B cell (primary cell): ENCODE measurements at places on chromosomes 3 and 15. TPM values are rescaled to one million over a fixed set of nuclear protein-coding genes. Genes with fewer than 3 reads are reported as not detected.

DNA sequence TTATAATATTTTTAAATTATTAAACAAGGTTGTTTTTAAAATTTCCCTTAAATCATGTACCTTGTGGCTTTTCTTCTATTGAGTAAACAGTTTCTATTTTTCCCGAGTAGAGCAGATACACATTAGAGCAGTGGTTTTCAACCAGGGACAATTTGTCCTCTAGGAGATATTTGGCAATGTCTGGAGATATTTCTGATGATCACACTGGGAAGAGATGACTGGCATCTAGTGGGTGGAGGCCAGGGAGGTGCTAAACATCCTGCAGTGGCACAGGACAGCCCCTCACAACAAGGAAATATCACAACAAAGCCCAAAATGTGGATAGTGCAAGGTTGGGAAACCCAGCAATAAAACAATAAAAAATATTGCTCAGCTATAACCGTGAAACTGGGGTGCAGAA, 113.0 kb upstream of the PTPRG start:
- no peaks in the 10 kb centered on the region for H3K27me3 ChIP-seq
- H3K4me3 ChIP-seq = no peak overlapping the region
- no peaks in the 10 kb centered on the region for H3K4me1 ChIP-seq
- DNase-seq = no peak
- H3K36me3 ChIP-seq = no peaks in the 10 kb centered on the region

GRCh38 chr3:23068016-23068728, 135.0 kb upstream of the UBE2E2 start:
- no peak overlapping the region for H3K27ac ChIP-seq
- DNase-seq = no peak
- H3K27me3 ChIP-seq = no peaks in the 10 kb centered on the region
- no peak overlapping the region for H3K4me3 ChIP-seq
- peaks cover 33% of the 10 kb centered on the region for H3K4me1 ChIP-seq

DNA sequence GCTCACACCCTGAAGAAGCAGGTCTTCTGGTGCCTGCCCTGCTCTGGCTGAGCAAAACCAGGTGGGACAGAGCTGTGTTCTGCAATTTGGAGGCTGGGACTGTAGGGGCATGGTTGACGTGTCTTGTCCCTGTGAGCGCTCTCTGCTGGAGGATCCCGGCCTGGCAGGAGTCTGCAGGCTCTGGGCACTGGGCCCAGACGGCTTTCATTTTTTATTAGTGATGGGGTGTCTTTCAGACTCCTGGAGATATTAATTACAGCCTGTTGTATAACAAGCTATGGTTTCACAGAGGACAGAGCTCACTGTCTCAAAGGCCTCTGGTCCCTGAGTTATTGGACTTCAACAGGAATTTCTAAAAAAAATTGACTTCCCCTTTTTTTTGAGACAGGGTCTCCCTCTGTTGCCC, 29.5 kb upstream of the ZNF710 start:
- DNase-seq = peak; percentile 43
- peaks cover 44% of the 10 kb centered on the region for H3K4me1 ChIP-seq
- no peak overlapping the region for H3K27ac ChIP-seq
- no peaks in the 10 kb centered on the region for H3K27me3 ChIP-seq

GRCh38 chr3:190436331-190436730, 13.4 kb downstream of the TMEM207 start:
- no peaks in the 10 kb centered on the region for H3K36me3 ChIP-seq
- DNase-seq = no peak
- no peak overlapping the region for H3K4me3 ChIP-seq
- H3K27me3 ChIP-seq = no peaks in the 10 kb centered on the region

- H3K27ac ChIP-seq = no peak overlapping the region
- DNase-seq = no peak
- no peak overlapping the region for H3K4me3 ChIP-seq
- H3K27me3 ChIP-seq = no peaks in the 10 kb centered on the region
- peaks cover 17% of the 10 kb centered on the region for H3K4me1 ChIP-seq
These were observed 31.5 kb downstream of the SLC41A3 start for GRCh38 chr3:126052196-126053058.

- H3K36me3 ChIP-seq = no peaks in the 10 kb centered on the region
- no peaks in the 10 kb centered on the region for H3K27me3 ChIP-seq
- H3K27ac ChIP-seq = no peak overlapping the region
These were observed 339.2 kb upstream of the DCBLD2 start for GRCh38 chr3:99240700-99241099.

DNA sequence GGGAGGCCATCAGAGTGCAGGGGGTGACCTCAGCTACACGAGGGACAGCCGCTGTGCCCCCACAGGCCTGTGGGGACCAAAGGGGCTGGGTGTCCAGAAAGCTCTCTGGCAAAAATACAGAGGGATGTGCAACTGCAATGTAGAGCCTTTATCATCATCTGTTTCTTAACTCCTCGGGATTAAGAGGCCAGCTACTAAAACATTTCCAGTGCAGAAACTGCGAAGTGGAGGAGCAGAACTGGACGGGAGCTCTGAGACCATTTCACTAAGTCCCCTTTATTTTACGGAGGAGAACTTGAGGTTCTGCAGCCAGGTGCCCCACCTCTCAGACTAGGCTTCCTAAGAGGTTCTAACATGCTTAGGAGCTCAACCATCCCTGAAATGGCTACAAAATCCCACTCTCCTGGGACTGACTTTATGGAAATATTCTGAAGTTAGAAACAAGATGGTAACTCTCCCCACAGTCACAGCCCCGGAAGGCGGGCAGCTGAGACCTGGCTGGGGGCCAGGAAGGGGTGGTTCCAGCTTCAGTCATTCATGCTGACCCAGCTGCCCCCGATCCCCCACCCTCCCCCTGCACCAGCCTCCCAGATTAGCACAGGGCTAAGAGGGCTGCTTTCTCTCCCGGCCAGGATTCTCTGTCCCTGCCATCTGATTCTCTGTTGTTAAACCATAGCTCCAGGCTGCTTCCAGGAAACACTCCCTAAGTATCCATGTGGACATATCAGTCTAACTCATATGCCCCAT, 40.3 kb downstream of the UMPS start:
- H3K4me1 ChIP-seq = no peaks in the 10 kb centered on the region
- no peak overlapping the region for H3K27ac ChIP-seq
- H3K27me3 ChIP-seq = peaks cover 9% of the 10 kb centered on the region

- H3K4me3 ChIP-seq = no peak overlapping the region
- DNase-seq = no peak
- H3K36me3 ChIP-seq = no peaks in the 10 kb centered on the region
These were observed 45.0 kb downstream of the LMCD1 start for GRCh38 chr3:8546609-8547008.

- no peaks in the 10 kb centered on the region for H3K27me3 ChIP-seq
- H3K36me3 ChIP-seq = no peaks in the 10 kb centered on the region
- H3K4me3 ChIP-seq = no peak overlapping the region
These were observed 216.8 kb upstream of the CD96 start for GRCh38 chr3:111325160-111325718.

DNA sequence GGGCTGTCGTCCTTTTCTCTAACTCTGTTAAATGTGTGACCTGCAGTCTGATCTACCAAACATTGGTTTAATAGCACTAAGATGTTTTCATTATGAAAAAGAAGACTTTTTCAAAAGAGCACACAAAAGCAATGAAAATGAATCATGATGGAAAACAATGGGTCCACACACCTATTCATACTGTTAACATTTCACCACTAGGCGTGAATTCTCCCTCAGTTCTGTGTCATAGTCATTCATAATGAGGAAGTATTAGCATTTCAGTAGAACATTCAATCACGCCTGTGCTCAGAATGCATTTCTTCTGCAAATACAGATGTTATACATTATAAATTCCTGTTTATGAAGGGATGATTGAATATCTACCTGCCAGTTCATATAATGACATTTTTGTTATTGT, 35.9 kb downstream of the EIF4E3 start:
- H3K27ac ChIP-seq = no peak overlapping the region
- DNase-seq = no peak
- no peaks in the 10 kb centered on the region for H3K4me1 ChIP-seq
- no peaks in the 10 kb centered on the region for H3K36me3 ChIP-seq
- no peaks in the 10 kb centered on the region for H3K27me3 ChIP-seq
- H3K4me3 ChIP-seq = no peak overlapping the region

- peak; percentile 89 for DNase-seq
- H3K27ac ChIP-seq = peak overlapping the region; percentile 94
- H3K27me3 ChIP-seq = no peaks in the 10 kb centered on the region
- H3K4me1 ChIP-seq = peaks cover 72% of the 10 kb centered on the region
These were observed 268.0 kb downstream of the LPP start for GRCh38 chr3:188421836-188422540.

DNA sequence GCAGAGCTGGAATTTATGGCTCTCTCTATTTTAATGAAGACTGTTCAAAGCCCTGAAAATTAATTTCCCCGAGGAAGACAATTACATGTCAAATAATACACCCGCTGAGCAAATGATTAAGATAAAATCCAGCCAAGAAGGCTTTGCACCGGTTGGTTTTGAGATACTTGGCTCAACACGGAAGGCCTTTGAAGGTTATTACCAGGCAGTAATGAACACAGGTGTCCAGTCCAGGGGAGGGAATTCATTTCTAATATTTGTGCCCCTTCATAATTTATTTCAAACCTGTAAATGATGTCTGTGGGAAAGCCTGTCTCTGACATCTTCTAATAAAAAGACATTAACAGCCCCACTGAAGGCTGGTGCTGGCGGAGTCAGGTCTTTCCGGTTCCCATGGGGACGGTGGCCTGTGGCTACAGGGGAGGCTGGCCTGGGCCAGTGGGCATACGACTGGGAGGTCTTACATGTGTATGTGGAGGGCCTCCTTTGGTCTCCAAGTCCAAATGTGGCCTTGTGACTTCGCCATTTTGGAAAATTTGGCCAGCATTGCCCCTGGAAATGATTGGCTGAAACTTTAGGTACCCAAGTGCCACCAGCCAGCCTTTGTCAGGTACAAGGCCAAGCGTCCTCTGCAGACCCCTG, 49.9 kb upstream of the IQSEC1 start:
- H3K27ac ChIP-seq = no peak overlapping the region
- no peaks in the 10 kb centered on the region for H3K27me3 ChIP-seq
- no peak overlapping the region for H3K4me3 ChIP-seq
- no peaks in the 10 kb centered on the region for H3K4me1 ChIP-seq

GRCh38 chr3:35772381-35773015, 133.2 kb downstream of the ARPP21 start:
- H3K36me3 ChIP-seq = no peaks in the 10 kb centered on the region
- DNase-seq = no peak
- no peaks in the 10 kb centered on the region for H3K27me3 ChIP-seq
- no peak overlapping the region for H3K4me3 ChIP-seq
- no peak overlapping the region for H3K27ac ChIP-seq
- H3K4me1 ChIP-seq = no peaks in the 10 kb centered on the region

DNA sequence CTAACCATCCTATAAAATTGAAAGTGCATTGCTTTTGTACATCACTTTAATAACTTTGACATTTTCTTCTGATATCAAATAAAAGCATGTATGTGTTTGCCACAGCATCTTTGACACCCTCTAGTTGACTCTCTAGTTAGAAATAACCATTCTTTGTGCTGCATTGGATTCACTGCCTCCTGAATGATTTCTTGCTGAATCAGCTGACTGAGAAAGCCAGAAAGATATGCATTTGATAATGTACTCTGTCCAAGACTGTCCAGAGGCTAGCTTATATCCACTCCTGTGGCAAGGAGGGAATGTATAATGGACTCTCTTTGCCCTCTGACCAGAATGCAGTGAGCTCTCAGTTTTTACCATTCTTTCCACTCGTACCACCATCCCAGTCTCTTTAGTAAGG, 6.2 kb downstream of the RAB11A start:
- H3K27ac ChIP-seq = no peak overlapping the region
- no peak for DNase-seq
- no peak overlapping the region for H3K4me3 ChIP-seq
- peaks cover 55% of the 10 kb centered on the region for H3K36me3 ChIP-seq

DNA sequence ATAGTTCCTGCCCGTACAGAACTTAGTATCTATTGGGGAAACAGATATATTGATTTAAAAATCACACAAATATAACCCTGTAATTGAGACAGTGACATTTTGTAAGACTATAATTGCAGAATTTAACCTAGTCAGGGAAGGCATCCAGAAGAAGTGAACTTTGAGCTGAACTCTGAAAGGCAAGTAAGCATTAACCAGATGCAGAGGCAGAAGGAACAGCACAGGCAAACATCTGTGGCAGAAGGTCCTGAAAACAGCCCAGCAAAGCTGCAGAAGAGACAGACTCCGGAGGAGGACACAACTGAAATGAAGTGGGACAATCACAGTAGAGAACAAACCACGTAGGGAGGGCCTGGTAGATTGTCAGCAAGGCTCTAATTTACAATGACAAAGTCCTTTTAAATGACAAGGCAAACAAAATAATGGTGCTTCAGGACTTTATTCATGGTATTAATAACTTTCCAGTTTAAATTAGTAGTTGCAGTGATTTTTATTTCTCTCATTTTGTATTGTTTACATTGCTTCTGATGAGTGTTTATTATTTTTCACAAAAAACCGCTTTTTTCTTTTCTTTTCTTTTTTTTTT, 14.5 kb downstream of the BCL2A1 start:
- H3K4me1 ChIP-seq = peaks cover 15% of the 10 kb centered on the region
- no peak for DNase-seq
- no peaks in the 10 kb centered on the region for H3K27me3 ChIP-seq

- H3K27ac ChIP-seq = no peak overlapping the region
- H3K4me1 ChIP-seq = no peaks in the 10 kb centered on the region
These were observed 1.0 kb upstream of the MYL3 start for GRCh38 chr3:46864061-46864881.

DNA sequence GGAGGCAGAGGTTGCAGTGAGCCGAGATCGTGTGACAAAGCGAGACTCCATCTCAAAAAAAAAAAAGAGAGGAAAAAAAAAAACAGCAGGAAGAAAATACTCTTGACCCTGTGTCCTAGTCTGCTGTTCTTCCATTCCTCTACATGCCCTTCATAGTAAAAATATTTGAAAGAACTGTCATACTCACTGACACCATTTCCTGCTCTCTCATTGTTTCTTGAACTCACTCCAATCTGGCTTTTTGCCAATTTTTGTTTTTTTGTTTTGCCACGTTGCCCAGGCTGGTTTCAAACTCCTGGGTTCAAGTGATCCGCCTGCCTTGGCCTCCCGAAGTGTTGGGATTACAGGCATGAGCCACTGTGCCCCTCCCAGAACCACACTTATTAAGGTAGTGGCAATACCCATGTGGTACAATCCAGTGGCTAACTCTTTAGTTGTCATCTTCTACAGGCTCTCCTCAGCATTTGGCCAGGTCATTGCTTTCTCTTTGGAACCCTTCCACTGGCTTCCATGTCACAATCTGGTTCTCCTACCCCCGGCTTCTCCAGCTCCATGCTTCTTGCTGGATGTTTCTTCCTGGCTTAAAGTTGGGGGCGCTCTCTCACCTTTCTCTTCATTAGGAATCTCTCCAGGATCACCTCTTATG, 238.2 kb upstream of the C2CD4B start:
- H3K4me1 ChIP-seq = no peaks in the 10 kb centered on the region
- no peak for DNase-seq
- H3K36me3 ChIP-seq = no peaks in the 10 kb centered on the region
- no peaks in the 10 kb centered on the region for H3K27me3 ChIP-seq
- no peak overlapping the region for H3K4me3 ChIP-seq
- H3K27ac ChIP-seq = no peak overlapping the region

- H3K27ac ChIP-seq = no peak overlapping the region
- no peaks in the 10 kb centered on the region for H3K4me1 ChIP-seq
- H3K36me3 ChIP-seq = no peaks in the 10 kb centered on the region
These were observed 35.0 kb downstream of the SEC22C start for GRCh38 chr3:42546691-42547213.

FBXW12 gene
- not detected in 2 replicates for total RNA-seq

GNB4 gene
- total RNA-seq = 24.0 and 24.6 TPM in 2 replicates

NR1I2 gene
- total RNA-seq = 0.30 and 0.73 TPM in 2 replicates

SGO1 gene
- 6.4 and 6.7 TPM in 2 replicates for total RNA-seq

TM6SF1 gene
- 1.4 and 1.6 TPM in 2 replicates for total RNA-seq

TMEM158 gene
- not detected in 2 replicates for total RNA-seq

ZBBX gene
- not detected in 2 replicates for total RNA-seq
